NCI-H1048 (cell line): ENCODE measurements at places on chromosomes 12 and 14.

DNA sequence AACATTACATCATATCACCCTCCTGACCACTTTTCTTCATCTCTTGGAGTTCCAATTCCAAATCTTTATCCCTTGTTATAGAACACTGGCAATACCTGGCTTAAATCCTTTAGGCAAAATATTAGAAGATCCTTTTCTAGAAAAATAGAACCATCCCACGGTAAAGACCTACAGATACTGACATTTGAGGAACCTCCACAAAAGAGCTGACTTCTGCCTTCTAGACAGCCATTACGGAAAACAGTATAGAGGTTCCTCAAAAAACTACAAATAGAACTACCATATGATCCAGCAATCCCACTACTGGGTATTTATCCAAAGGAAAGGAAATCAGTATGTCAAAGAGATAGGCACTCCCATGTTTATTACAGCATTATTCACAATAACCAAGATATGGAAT is 241.7 kb upstream of the AMIGO2 start:
- DNase-seq, result no peak

GRCh38 chr14:61488417-61489401 is 167.3 kb downstream of the PRKCH start:
- DNase-seq, result no peak

DNA sequence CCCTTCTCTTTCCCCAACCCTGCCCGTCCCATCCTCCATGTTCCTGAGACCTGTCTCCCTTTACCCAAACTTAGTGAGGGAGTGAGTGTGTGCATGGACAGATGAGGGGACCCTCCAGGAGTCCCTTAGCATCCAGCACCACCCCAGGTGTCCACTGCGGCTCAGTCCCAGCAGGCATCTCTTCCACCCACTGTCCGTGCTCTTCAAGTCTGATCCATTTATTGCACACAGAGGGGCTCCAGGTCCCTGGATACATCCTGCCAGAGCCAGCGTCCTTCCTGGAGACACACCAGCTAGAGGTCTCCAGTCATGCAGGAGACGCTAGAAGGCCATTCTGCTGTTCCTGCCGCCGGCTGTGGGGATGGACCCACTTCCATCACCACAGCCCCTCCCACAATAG is 239.2 kb downstream of the ADGRD1 start:
- no peak for DNase-seq

DNA sequence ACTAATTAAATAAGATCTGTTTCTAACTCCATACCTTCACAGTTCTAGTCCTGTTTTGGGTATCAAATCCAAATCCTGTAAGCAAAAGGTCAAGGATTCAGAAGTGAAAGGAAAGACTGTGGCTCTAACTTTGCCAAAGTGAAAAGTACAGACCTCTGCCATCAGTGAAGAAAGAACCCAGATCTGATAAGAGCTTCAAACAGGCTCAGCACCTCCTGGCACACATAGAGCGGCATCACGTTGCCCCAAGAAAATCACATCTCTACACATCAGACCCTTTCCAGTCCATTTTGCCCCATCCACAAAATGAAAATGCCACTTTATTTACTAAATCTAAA is 23.2 kb downstream of the CLIP1 start:
- DNase-seq, result no peak

- DNase-seq, result no peak
Measured at GRCh38 chr14:104253223-104253822, 114.9 kb downstream of the KIF26A start.

- no peak for DNase-seq
Measured at GRCh38 chr14:65850429-65851135, 438.1 kb downstream of the FUT8 start.

DNA sequence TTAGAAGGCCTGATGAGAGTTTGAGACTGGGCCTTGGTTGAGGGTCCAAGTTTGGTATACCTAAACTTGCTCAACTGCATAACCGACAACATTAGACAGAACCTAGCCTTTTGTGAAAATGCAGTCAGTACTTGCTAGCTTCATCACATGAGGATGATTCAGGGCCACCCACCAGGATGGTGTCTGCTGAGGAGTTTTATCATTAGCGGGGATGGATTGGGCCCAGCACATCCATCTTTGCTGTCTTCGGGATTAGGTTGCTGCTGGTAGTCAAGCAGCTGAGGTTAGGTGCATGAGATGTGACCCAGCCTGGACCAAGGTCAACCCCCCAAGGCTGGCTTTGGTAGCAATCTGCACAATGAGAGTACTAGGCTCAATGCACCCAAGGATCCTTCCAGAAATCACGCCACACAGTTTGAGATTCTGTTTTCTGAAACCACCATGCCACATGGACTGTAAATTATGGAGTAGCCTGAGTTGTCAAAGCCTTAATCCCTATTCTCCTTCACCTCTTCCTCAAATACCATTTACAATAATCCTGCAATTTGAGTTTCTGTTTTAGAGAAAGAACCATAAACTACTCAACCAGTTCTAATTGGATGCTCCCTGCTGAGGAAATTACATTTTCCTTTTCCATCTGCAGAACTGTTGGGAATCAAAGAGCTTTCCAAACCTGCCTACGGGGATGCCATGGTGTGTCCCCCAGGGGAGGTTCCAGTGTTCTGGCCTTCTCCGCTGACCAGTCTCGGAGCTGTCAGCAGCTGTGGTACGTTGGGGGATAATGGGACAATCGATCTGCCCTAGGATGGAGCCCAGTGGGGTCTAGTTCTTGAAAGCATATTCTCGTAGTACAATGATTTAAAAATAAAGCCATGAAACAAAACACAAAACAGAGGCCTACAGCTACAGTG is 61.7 kb downstream of the DGLUCY start:
- DNase-seq, result no peak

- no peak for DNase-seq
Measured at GRCh38 chr14:81033698-81034240, 78.3 kb downstream of the TSHR start.

- no peak for DNase-seq
Measured at GRCh38 chr12:53225635-53226424, 6.2 kb downstream of the RARG start.

DNA sequence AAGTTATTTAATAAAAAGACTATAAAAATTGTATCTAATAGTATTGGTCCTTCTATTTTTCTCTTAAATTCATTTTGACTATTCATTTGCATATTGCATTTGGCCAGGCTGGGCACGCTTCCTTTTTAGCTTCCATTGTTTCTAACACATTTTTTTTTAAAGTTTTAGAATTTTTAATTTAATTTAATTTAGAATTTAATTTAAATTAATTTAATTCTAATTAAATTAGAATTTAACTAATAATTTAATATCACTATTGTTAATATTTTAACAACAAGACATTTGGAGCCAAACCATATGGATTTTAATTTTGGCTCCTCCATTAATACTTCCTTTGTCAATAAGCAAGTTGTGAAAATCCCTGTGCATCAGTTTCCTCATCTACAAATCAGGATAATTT is 856.9 kb upstream of the SEL1L start:
- DNase-seq, result no peak

- no peak for DNase-seq
Measured at GRCh38 chr12:122028905-122029560, 7.3 kb downstream of the BCL7A start.

DNA sequence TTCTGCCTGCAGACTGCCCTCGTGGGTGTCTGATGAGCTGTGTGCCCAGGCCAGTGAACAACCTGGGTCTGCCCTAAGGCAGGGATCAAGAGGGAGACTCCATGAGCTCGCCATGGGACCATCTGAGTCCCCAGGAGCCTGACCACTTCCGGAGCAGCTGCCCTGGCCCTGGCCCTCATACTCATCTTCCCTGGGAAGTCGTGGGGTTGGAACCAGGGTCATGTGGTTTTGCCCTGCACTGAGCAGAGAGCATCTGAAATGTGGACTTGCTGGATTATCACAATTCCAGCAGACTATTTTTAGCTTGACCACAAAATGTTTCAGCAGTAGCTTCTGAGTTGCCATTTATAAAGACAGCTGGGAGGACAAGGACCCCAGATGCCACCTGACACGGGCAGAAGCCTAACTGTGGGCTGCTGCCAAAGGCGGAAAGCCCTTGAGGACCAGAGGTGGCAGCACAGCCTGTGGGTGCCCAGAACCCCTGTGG is 6.7 kb downstream of the BTBD6 start:
- no peak for DNase-seq

GRCh38 chr14:68243450-68244010 is 424.0 kb downstream of the RAD51B start:
- DNase-seq, result no peak

DNA sequence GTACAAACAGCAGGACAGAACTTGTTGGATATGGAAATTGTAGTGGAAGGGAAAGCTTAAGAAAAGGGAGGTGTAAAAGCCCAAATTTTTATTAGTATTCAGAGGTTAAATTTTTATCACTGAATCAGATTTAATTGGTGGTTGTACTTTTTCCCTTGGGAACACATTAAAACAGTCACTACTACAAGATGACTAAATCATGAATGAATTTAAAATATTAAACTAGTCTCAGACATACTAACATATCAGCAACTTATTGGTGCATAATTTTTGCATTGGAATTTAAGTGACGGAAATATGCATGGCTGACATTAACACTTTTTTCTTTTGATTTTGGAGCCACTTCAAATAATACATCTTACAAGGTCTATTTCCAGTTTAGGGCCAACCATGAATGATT is 27.6 kb downstream of the SAMD4A start:
- DNase-seq, result no peak

DNA sequence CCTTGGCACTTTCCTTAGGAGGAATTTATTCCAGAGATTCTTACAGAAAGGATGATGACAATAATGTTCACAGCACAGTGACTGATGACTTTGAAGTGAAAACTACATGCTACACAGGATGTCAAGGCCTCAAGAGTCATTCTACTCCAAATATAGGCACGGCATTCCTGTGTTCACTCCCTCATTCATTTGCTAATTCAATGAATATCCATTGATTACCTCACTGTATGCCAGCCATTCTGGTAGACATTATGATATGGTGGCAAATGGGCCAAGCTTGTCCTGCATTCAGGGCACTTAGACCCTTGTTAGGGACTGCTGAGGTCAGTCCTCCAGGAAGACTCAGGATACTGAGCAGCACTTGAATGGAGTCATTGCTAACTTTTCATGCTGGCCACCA is 48.0 kb downstream of the FOXN4 start:
- no peak for DNase-seq

- DNase-seq, result no peak
Measured at GRCh38 chr12:55927588-55928502, at the start of gene PYM1. Gene PYM1, minus strand, starts transcription at chr12:55927894. Its CDS starts 133 bp downstream, at chr12:55927761.

- no peak for DNase-seq
Measured at GRCh38 chr12:76545486-76545885, 14.1 kb downstream of the OSBPL8 start.

- no peak for DNase-seq
Measured at GRCh38 chr12:88451205-88451604, 129.1 kb downstream of the KITLG start.

GRCh38 chr12:3483089-3483488 is 7.9 kb upstream of the PRMT8 start:
- no peak for DNase-seq

DNA sequence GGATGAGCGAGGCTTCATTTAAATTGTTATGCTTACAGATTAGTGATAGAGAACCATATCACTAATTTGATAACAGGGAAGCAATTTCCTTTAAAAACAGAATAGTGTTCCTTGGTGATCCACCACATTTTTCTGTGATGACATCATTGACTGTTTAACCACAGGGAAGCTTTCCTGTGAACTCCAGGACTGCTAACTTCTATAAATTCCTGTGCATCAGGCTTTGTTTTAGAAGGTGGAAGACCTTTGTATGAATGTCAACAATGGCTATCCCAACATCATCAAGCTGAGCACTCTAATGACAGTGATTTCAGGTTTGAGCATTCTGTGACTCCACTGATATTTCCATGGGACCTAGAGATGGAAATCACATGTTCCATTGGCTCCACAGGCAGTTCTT is 177.1 kb downstream of the RMST start:
- DNase-seq, result no peak

- no peak for DNase-seq
Measured at GRCh38 chr14:30339311-30339901, 219.6 kb upstream of the G2E3 start.

DNA sequence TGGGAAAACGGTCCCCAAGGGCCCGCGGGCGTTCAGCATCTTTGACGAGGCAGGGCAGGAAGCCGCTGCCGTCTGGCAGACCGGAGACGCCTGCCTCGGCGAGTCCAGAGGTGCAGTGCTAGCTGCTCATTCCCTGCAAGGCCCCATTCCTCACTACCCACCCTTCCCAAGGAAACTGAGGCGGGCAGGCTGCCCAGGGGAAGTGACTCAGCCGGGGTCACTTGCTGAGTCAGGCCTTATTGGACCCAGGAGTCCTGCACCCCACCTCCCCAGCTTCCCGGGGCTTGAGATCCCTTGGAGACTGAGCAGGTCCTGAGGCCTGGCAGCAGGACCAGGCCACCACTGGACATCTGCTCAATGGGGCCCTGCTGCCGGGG is 3.7 kb downstream of the SH2B3 start:
- DNase-seq, result no peak

DNA sequence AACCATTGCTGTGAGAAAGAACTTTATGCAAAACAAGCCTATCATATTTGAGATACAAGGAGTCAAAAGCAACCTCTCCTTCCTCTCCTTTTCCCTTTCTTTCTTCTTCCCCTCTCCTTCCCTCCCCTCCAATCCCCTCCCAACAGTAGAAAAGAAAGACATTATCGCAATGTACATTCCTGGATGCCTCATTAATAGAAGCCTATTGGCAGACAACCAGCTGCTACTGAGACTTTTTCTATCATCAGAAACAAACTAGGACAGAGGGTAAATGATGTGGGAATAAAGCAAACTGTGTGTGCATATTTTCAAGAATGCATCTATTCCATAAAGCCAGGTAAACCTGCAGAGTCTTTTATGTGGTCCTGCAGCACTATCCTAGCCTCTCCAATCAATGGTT is 237.2 kb downstream of the ITPR2 start:
- DNase-seq, result no peak
